Caco-2 (cell line): ENCODE measurements at places on chromosomes 13 and 19.

DNA sequence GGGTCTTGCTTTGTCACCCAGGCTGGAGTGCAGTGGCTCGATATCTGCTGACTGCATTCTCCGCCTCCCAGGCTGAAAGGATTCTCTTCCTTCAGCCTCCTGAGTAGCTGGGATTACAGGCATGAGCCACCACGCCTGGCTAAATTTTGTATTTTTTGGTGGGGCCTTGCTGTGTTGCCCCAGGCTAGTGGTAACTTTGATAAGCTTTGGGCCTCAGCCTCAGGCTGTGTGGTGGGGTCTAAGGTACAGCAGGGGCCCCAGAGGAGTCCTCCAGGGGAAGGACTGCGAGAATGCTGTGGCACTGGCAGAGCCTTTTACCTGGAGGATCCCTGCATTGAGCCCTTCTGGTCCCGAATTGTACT is 7.2 kb downstream of the DOT1L start:
- no peak for DNase-seq

GRCh38 chr13:106078191-106078590 is 457.3 kb downstream of the EFNB2 start:
- DNase-seq = peak; percentile 64

DNA sequence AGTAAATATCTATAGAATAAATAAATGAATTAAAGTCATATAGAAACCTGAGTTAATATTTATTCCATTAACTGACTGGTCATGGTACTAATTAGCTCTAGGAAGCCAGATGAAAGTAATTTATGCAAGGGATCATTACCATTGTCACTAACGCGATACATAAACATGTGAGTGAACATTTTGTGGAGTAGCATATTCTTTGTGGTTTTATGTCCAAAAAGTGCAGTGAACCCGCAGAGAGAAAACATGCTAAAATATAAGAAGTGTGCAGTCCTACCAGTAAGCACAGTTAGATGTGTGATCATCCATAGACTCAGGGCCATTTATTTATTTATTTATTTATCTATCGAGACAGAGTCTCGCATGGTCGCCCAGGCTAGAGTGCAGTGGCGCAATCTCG is 1.6 kb downstream of the GPR183 start:
- no peak for DNase-seq

DNA sequence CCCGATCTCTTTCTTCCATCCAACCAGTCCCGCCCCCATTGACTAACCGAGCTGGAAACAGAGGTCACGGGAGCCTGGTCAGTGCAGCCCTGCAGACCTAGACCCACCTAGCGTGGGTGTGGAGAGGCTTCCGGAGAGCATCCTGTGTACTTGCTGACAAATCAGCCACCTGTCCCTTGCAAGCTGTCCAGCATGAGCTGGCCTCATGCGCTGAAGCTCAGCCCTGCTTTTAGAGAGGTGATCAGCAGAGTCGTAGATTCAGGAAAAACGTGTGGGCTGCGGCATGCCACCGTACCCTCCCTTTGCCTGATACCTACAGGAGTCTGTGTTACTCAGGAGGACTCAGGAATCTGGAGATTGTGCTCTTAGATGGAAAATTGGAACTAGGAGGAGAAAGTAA is 80.3 kb upstream of the UQCRFS1 start:
- DNase-seq = no peak

DNA sequence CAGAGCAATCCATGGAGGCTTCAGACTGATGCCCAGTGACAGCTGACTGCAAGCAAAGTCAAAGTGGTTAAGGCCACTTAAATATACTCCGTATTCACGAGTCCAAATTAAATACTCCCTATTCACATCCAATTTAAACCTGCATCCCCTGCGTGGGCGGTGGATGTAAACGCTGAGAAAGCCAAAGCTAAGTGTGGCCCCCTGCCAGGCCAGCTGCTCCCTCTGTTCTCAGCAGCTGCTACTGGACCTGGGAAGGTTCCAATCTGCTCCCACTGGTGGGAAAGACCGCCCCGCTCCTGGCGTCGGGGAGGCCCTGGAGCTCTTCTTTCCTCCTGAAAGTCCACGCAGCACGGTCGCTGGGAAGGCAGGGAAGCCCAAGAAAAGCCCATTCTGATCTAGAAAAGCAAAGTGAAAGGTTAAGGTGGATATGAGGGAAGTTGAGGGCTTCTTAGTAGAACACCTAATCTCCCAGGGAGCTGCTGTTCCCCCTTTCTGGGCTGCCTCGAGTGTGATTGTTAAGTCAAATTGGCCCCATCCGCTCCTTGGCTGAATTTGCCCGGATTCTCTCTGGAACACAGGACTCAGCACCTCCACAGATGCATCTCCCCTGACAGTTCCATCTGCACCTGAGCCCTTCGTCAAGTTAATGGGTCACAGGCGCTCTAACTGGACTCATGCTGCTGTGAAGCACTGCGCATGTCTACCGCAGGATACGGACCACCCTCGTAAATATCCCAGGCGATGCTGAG is 205.5 kb downstream of the USP12 start:
- DNase-seq = no peak

- DNase-seq = no peak
Measured at GRCh38 chr13:107587681-107588080, 627.7 kb downstream of the LIG4 start.

DNA sequence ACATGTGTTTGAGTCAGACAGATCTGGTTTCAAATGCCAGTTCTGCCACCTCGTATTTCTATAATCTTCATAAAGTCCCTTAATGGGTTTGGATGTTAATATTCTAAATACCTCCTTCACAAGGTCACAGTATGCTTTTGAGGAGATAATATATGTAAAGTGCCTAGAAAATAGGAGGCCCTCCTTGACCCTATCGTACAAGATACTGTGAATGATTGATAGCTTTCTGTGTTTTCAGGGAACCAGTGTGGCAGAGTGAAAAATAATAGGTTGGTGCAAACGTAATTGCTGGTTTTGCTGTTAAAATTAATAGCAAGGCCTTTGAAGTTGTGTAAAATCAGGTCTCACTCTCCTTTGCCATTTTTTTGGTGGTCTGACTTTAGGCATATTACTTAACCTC is 77.5 kb upstream of the SCEL start:
- no peak for DNase-seq

- peak; percentile 73 for DNase-seq
Measured at GRCh38 chr19:55146078-55146704, 2.8 kb downstream of the TNNT1 start.

DNA sequence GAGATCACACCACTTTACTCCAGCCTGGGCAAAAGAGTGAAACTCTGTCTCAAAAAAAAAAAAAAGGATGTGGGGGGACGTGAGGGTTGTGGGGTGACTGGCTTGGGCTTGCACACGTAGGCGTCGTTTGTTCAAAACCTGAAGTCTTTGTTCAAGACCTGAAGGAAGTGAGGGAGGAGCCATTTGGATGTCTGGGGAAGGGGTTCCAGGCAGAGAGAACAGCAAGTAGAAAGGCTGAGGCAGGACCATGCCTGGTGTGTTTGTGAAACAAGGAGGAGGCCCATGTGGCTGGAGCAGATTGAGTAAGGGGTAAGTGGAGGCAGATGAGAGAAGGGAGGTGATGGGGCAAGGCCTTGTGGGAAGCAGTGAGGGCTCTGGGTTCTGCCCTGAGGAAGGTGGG is 27.8 kb downstream of the PIN1 start:
- no peak for DNase-seq

DNA sequence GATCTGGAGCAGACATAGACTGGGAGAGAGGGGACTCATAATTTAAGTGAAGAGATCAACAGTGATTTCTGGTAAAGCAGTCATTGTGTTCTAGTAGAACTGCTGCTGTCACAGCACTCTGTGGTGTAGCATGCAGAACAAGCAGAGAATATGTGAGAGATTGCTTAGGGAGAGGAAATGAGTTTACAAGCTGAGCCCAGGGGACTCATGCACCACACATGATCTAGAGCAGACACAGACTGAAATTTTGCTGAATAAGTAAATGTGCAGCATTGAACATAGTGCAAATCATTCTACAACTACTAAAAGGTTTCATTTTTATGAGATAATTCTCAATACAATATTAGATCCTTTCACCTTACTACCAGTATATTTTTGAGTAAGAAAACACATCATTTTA is 125.7 kb downstream of the MYO16 start:
- no peak for DNase-seq

GRCh38 chr13:91302111-91302510 is 45.4 kb upstream of the MIR17HG start:
- no peak for DNase-seq

GRCh38 chr19:39321117-39321831 is 611 bp upstream of the LRFN1 start:
- no peak for DNase-seq

GRCh38 chr13:20342311-20342710 is 110.2 kb upstream of the GJB6 start:
- DNase-seq = no peak

- no peak for DNase-seq
Measured at GRCh38 chr13:20964904-20965303, 62.4 kb upstream of the XPO4 start.

DNA sequence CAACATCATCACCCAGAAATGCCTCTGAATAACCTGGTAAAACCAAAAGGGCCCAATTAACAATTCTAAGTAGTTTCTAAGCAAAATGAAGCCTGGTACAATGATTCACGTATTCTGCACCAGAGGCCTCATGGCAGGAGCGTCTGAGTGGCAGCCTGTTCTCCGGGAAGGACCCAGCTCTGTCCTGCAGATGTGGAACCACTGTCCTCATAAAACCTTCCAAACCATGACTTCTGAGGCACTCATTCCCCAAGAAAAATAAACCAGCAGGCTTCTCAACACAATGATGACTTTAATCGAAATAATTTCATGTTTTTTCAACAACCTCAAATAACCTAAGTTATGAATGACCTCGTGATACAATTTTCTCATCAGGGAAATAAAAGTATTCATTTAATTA is 89.9 kb downstream of the STK24 start:
- no peak for DNase-seq

- no peak for DNase-seq
Measured at GRCh38 chr19:12162513-12162881, 399 bp upstream of the ZNF136 start.

- no peak for DNase-seq
Measured at GRCh38 chr19:15115762-15116615, 8.8 kb downstream of the SYDE1 start.

- no peak for DNase-seq
Measured at GRCh38 chr13:104301171-104301975, 1235.2 kb upstream of the SLC10A2 start.

DNA sequence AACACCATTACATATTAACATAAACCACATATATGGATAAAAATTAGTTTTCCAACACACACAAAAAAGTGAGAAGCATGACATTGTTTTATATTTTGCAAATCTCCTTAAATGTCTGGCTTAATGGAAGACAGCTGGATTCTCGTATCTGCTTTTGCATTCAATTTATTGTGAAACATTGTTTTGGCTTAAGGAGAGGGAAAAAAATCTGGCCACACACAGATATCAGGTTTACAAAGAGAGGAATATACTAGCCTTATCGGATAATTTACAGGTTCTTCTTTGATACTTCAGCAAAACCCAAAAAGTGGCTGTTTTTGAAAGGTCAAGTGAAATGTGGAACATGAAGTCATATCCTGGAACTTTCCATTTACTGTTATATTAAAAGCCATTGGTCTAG is 523.5 kb upstream of the ARGLU1 start:
- no peak for DNase-seq

GRCh38 chr13:39956036-39956435 is 300.6 kb downstream of the COG6 start:
- DNase-seq = no peak

DNA sequence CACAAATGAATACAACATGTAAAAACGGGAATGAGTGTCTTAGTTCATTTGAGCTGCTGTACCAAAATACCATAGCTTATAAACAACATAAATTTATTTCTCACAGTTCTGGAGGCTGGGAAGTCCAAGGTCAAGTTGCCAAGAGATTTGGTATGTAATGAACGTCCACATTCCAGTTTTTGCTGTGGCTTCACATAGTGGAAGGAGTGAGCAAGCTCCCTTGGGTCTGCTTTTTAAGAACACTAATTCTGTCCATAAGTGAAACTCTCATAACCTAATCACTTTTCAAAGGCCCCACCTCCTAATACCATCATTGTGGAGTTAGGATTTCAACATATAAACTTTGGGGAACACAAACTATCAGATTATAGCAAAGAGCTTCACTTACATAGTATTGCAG is 1189.6 kb downstream of the PCDH9 start:
- no peak for DNase-seq

- no peak for DNase-seq
Measured at GRCh38 chr19:49435670-49436069, 5.7 kb downstream of the SLC17A7 start.

GRCh38 chr19:49613374-49613773 is 22.4 kb downstream of the PRR12 start:
- no peak for DNase-seq

GRCh38 chr13:43408274-43408673 is 378.5 kb downstream of the ENOX1 start:
- no peak for DNase-seq

DNA sequence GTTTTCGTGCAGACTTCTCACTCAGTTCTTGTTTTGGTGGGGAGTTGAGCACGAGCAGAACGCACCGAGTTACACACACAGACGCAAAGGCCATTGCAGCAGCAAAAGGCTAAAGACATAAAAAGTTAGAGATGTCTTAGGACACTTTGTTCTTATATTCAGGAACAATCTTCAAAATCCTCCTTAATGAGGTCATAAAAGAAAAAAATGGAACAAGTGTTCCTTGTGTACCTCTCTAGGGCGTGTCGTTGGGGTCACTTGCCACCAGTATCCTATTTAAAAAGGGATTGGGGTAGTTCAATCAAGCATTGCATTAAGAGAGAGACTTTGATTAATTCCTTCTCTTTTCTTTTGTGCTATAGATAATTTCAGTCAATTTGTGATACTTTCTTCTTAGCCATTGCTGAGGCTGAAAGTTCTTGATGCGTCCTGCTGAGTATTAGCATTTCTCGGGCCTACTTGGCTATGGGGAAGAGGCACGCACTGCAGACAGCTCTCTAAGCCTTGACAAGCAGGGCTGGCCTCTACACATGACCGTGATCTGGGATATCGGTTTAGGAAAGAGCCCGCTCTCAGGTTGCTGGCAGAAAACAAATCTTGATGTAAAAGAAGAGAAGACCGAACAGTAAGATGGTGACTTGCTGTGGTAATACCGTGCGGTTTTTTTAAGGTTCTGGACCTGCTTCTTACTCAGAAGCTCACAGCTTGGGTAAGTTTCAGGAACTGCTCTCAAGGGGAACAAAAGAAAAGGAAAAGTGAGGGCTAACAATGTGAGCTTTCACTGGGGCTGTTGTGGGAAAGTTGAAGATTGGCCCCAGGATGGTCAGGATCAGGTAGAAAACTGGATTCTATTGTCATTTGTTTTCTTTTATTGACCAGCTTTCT is 223.6 kb downstream of the TM9SF2 start:
- no peak for DNase-seq
